Endodermal cell (in vitro differentiated cells): ENCODE measurements at places on chromosomes 3 and 15.

- no peaks in the 10 kb centered on the region for H3K27me3 ChIP-seq
- no peak overlapping the region for H3K27ac ChIP-seq
- no peaks in the 10 kb centered on the region for H3K36me3 ChIP-seq
Observed at GRCh38 chr3:23762214-23762613, 43.5 kb upstream of the UBE2E1 start.

- H3K4me3 ChIP-seq, result no peak overlapping the region
- peaks cover 19% of the 10 kb centered on the region for H3K36me3 ChIP-seq
- DNase-seq, result no peak
- H3K4me1 ChIP-seq, result peaks cover 46% of the 10 kb centered on the region
- H3K27ac ChIP-seq, result no peak overlapping the region
Observed at GRCh38 chr3:63972987-63973386, 50.3 kb downstream of the PSMD6 start.

GRCh38 chr3:33883951-33884561 lies 85.6 kb downstream of the PDCD6IP start:
- H3K36me3 ChIP-seq, result no peaks in the 10 kb centered on the region
- H3K27ac ChIP-seq, result no peak overlapping the region
- H3K27me3 ChIP-seq, result no peaks in the 10 kb centered on the region
- H3K4me1 ChIP-seq, result no peaks in the 10 kb centered on the region

- no peak for DNase-seq
- no peaks in the 10 kb centered on the region for H3K27me3 ChIP-seq
- no peak overlapping the region for H3K27ac ChIP-seq
- no peaks in the 10 kb centered on the region for H3K4me1 ChIP-seq
- H3K4me3 ChIP-seq, result no peak overlapping the region
Observed at GRCh38 chr3:188404701-188405100, 250.7 kb downstream of the LPP start.

GRCh38 chr3:122996038-122996580 lies 31.5 kb downstream of the SEMA5B start:
- no peaks in the 10 kb centered on the region for H3K36me3 ChIP-seq
- H3K4me3 ChIP-seq, result no peak overlapping the region
- H3K4me1 ChIP-seq, result peaks cover 6% of the 10 kb centered on the region
- peak overlapping the region; percentile 38 for H3K27ac ChIP-seq
- no peak for DNase-seq

GRCh38 chr3:3847994-3848922 lies 49.0 kb downstream of the LRRN1 start:
- H3K27me3 ChIP-seq, result no peaks in the 10 kb centered on the region
- no peak overlapping the region for H3K27ac ChIP-seq
- peaks cover 72% of the 10 kb centered on the region for H3K36me3 ChIP-seq
- DNase-seq, result no peak

DNA sequence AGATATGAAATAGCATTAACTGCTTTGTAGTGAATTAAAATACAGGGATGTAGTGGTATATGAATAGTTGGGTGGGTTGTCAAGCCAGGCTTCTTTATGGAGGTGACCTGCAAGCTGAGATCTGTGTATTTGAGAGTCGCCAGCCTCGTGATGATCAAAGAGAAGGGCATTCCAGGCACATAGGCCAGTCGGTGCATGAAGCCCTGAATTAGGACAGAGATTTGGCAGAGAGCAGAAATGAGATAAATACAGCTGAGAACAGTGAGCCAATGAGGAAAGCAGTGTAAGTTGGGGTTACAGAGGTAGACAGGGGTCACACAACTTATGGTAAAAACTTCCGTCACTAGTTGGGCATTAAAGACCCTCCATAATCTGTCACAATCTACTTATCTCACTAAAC lies 641.9 kb downstream of the OTOL1 start:
- no peaks in the 10 kb centered on the region for H3K27me3 ChIP-seq
- H3K27ac ChIP-seq, result no peak overlapping the region
- no peaks in the 10 kb centered on the region for H3K4me1 ChIP-seq
- DNase-seq, result no peak
- H3K4me3 ChIP-seq, result no peak overlapping the region

GRCh38 chr3:51709004-51709420 lies 2.1 kb downstream of the GRM2 start:
- peak; percentile 44 for DNase-seq
- H3K27ac ChIP-seq, result no peak overlapping the region

DNA sequence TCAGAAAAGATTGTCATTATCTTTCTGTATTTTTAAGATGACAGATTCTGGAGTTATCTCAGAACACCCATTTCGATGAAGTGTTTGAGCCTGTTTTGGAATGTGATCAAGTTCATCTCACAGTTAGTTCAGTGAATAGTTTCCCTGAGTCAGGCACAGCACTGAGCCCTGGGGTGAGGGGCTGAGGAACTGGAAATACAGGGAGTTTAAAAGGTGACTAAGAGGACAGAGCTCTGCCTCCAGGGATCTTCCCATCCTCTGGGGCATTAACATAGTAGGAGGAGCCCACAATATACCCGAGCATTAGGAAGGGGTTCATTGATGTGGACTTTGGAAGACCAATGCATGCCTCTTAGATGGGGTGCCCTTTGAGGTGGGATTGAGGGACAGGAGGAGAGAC lies 355.1 kb downstream of the CLSTN2 start:
- no peak overlapping the region for H3K4me3 ChIP-seq
- no peak overlapping the region for H3K27ac ChIP-seq
- no peaks in the 10 kb centered on the region for H3K36me3 ChIP-seq
- no peak for DNase-seq
- no peaks in the 10 kb centered on the region for H3K4me1 ChIP-seq

- no peaks in the 10 kb centered on the region for H3K36me3 ChIP-seq
- H3K27ac ChIP-seq, result no peak overlapping the region
- no peaks in the 10 kb centered on the region for H3K4me1 ChIP-seq
- no peak overlapping the region for H3K4me3 ChIP-seq
- no peaks in the 10 kb centered on the region for H3K27me3 ChIP-seq
- DNase-seq, result no peak
Observed at GRCh38 chr3:30428251-30428650, 178.2 kb upstream of the TGFBR2 start.

GRCh38 chr3:57500506-57500905 lies 43.6 kb downstream of the DNAH12 start:
- H3K27ac ChIP-seq, result no peak overlapping the region
- no peak overlapping the region for H3K4me3 ChIP-seq
- no peaks in the 10 kb centered on the region for H3K27me3 ChIP-seq
- DNase-seq, result no peak

GRCh38 chr3:65146179-65146578 lies 458.4 kb upstream of the ADAMTS9 start:
- no peaks in the 10 kb centered on the region for H3K36me3 ChIP-seq
- no peaks in the 10 kb centered on the region for H3K27me3 ChIP-seq
- H3K27ac ChIP-seq, result no peak overlapping the region
- peak; percentile 90 for DNase-seq

DNA sequence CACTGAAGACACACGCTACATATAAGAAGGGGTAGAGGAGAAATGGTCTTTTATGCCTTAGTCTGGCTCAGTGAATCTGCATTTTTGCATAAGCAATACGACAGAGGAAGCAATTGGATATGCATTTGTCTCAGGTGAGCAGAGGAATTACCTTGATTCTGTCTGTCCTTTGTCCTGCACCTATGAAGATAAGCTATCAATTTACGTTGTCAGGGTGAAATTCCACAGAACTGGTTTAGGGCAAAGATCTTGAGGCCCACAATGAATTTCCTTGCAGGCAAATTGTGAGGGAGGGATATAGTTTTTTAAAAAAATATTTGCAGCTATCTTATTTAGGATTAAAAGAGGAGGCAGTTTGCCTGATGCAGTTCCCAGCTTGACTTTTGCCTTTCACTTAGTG lies 31.6 kb upstream of the MASP1 start:
- H3K27ac ChIP-seq, result no peak overlapping the region
- no peaks in the 10 kb centered on the region for H3K27me3 ChIP-seq
- no peaks in the 10 kb centered on the region for H3K36me3 ChIP-seq

DNA sequence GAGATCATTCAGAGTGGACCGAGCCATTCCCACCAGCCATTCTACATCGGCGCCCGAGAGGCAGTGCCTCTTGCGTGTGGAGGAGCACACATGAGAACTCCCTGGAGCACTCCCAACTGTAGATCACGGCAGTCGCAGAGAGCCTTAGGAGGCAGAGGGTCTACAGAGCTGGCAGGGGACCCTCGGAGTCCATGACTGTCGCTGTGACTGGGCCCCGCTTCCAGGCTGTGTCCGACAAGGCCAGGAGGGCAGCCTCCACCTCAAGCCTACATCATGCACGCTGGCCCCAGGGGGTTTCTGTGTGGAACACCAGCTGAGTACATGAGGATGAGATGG lies 159.0 kb downstream of the CHSY1 start:
- H3K27me3 ChIP-seq, result no peaks in the 10 kb centered on the region
- no peak for DNase-seq
- no peak overlapping the region for H3K4me3 ChIP-seq
- H3K4me1 ChIP-seq, result no peaks in the 10 kb centered on the region
- peak overlapping the region; percentile 83 for H3K27ac ChIP-seq

DNA sequence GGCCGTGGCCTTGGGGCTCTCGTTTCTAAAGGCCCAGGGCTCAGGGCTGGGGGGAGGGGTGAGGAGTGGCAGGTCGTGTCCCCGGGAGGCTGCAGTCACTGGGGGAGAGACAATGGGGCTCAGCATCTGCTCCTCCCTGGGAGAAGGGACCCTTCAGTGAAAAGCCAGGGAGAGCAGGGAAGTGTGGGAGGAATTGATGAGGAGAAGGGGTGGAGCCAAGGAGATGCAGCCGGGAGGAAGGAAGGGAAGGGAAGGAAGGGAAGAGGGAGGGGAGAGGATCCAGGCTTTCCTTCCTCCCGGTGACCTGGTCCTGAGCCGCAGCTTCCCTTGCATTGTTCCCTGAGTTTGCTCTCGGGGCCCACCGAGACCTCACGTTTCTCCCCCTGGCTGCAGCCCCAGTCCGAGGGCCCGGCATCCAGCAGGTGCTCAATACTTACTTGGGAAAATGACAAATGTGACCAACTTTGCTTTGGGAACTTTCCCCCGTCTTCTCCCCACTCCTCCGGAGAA lies 1.4 kb upstream of the ZNF710 start:
- H3K4me1 ChIP-seq, result peaks cover 25% of the 10 kb centered on the region
- peak overlapping the region; percentile 94 for H3K27ac ChIP-seq
- DNase-seq, result peak; percentile 85
- peak overlapping the region; percentile 87 for H3K4me3 ChIP-seq
- no peaks in the 10 kb centered on the region for H3K27me3 ChIP-seq

DNA sequence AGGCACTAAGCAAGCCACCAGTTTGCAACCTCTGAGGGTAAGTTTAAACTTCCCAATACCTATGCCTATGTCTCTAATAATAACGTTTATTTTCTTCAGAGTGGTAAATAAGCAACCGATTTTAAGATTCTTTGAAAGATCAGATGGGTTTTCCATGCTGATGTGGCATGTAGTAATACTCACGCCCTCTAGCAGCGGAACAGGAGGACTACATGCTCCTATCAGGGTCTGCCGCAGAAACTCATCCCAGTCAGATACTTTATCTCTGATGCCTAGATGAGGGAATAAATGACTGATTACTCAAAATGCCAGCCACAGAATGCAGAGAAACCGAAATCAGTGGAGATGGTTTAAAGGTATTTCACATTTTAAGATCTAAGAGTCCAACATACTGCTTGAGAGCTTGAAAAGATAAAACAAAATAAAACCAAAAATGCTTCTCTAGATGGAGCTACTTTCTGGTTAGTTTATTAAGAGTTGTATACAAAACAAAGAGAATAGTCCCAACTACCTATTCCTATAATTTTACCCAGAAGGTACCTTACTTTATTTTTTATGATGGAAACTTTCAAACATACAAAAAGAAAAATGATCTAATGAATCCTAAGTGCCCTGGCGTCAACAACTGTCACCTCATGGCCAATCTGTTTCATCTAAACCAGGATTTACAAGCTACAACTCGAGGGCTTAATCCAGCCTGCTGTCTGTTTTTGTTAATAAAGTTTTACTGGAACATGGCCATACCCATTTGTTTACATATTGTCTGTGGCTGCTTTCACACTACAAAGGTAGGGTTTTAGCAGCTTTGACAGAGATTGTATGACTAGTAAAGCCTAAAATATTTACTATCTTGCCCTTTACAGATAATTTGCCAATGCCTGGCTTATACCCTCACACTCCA lies 37.5 kb upstream of the STIMATE start:
- no peaks in the 10 kb centered on the region for H3K36me3 ChIP-seq
- no peak overlapping the region for H3K4me3 ChIP-seq
- DNase-seq, result peak; percentile 77

DNA sequence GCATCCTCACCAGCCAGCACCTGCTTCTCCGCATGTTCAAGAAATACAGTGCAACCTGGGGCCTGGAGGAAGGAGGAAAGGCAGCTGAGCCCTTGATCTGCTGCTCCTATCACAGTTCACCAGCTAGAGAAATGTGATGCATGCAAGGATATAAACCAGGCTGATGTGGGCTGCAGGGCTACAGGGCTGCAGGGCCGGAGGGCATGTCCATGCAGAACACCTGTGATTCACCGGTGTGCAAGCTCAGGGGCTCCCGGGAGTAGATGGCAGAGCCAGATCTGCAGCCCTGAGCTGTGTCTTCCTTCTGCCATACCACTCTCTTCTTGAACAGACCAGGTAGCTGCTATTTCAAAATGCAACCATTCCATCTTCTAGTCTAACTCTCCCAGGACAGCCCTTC lies 84.9 kb downstream of the HMG20A start:
- no peak overlapping the region for H3K27ac ChIP-seq
- no peak overlapping the region for H3K4me3 ChIP-seq
- no peaks in the 10 kb centered on the region for H3K36me3 ChIP-seq
- H3K27me3 ChIP-seq, result no peaks in the 10 kb centered on the region

DNA sequence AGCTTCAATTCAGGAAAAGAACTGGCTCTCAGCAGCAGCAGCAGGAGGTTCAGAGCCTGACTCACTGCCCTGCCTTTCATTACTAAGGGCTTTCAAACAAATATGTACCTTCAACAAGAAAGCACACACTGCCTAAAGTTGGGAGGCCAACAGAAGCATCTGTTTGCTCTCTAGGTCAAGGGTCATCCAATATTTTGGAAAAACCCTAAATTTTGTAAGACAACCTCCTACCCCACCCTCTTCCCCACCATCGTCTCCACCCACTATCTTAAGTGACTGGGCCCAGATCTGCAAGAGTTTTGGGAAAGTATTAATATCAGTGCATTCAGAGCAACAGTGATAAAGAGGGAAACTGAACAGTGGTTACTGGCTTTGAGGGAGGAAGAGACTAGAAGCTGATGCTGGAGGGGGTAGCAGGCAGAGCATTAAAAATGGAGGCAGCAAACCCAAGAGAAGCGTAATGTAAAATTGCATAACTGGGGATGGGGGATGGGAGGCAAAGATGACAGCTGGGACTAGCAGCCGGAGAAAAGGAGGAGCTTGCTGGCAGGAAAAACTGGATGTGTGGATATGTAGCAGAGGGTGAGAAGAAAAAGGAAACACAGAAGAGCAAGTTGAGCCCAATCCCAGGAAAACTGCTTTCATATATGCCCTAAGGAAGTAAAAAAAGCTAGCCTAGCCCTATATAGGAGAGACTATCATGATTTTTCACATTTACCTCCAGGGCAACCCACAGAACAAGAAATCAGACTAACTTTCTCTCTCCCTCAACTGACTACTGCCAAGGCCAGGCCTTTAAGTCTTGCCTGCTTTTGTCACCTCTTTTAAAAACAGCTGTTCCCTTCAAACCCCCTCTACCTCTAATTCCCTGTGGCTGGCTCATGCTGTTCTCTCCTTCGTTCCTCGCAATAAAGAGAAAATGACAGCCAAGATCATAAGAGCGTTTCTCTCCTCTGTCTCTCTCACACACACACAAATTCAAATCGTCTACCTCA lies 31.4 kb downstream of the NPTN start:
- H3K4me3 ChIP-seq, result no peak overlapping the region
- peak overlapping the region; percentile 65 for H3K27ac ChIP-seq
- peaks cover 20% of the 10 kb centered on the region for H3K4me1 ChIP-seq
- H3K27me3 ChIP-seq, result no peaks in the 10 kb centered on the region
- DNase-seq, result no peak

- no peak overlapping the region for H3K27ac ChIP-seq
- no peaks in the 10 kb centered on the region for H3K27me3 ChIP-seq
- H3K4me3 ChIP-seq, result no peak overlapping the region
- no peaks in the 10 kb centered on the region for H3K36me3 ChIP-seq
- no peaks in the 10 kb centered on the region for H3K4me1 ChIP-seq
- DNase-seq, result no peak
Observed at GRCh38 chr3:21682206-21682605, 68.8 kb downstream of the ZNF385D start.
